ENCODE measurements at places on chromosomes 3 and 15.

DNA sequence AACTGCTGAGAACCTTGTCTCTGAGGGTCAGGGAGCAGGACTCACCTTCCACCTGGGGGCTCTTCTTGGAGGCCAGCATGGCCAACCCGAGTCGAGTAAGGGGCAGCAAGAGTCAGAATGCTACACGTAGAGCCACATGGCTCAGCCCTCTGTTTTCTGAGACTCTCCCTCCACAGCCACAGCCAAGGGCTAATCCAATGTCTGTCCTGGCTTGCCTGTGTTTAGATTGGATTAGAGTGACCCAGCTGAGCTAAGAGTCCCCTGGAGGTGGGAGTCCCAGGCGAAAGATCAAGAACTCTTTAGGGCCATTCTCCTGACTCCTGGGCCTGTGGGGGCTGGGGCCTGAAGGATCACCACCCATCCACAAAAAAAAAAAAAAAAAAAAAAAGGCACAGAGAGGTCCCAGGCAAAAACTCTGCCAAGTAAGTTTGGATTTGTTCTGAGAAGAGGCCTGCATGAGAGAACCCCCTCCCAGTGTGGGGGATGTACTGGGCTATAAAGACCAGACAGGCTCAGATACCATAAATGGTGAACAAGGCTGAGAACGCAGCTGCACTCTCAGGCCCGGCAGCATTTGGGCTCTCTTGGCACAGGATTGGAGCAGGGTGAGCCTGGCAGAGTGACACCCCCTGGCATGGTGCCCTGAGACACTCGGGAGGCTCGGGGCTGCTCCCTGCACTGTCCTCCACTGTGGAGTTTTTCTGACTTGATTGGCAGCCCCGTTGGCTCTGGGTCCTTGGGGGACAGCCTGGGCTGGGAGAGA lies 88.0 kb upstream of the OSBPL11 start:
- DNase-seq = no peak

GRCh38 chr3:43434431-43434830 lies 148.1 kb downstream of the SNRK start:
- no peak for DNase-seq

DNA sequence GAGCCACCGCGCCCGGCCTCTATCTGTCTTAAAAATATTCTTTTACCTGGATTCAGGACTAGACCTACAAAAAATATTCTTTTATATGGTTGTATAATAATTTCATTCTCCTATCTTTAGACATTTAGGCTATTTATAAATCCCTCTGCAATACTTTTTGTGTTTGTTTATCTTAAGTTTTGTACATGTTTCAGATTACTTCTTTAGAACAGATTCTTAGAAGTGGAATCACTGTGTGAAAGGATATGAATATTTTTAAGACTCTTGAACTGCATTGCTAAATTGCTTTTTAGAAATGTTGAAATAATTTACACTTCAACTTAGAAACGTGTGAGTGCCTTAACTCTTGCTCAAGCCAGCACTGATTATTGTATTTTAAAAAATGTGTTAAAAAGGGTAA lies 131.3 kb upstream of the PTX3 start:
- no peak for DNase-seq

DNA sequence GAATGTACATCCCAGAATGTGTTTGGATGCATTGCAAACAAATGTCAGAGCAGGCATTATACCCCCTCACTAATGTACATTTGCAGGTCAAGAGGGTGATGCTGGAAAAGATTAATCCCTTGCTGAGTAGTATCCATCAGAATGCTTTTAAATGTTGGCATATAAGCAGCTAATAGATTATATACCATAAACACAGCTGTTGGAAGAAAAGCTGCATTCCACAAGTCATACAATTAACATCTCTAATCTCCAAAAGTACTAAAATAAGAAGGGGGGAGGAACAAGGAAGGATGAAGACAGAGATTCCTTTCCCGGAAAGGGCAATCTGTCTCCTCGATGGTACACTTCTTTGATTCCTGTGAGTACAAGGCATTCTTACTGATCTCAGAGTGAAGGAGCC lies 445.7 kb upstream of the CDIN1 start:
- DNase-seq = no peak

DNA sequence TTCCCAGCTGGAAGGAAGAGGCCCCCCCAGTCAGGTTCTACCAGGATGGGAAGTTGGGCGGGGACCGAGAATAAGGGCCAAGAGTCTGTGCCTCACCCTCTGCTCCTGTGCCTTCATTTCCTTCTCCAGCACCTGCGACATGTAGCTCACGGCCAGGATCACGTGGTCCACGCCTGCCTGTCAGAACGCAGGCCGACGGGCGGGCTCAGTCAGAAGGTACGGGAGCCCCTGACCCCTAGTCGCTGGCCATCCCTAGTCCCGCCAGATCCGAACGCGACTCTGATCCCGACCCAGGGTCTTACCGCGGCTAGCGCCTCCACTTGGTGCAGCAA lies 489 bp downstream of the GMPPB start:
- DNase-seq = peak; percentile 73

- DNase-seq = peak; percentile 65
These were observed 77.6 kb downstream of the BFSP2 start for GRCh38 chr3:133477487-133477886.

- no peak for DNase-seq
These were observed 40.0 kb downstream of the ZNF589 start for GRCh38 chr3:48280881-48281280.

DNA sequence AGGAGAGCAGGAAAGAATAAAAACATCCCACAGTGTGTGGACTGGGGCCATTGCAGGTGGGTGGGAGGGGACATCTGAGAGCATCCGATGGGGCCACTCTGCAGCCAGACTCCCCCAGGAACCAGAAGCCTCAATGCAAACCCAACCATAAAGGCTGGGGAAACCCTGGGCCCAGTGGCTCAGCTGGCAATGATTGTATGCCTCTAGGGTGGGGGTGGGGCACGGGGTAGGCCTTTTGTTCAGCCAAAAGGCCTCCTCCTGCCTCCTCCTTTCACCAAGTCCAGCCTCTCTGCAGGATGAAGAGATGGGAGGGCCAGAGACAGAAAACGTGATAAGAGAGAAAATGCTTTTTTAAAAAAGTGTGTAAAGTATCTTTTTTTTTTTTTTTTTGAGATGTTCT lies 45.5 kb upstream of the HERC1 start:
- DNase-seq = no peak

GRCh38 chr15:81852411-81853149 lies 193.2 kb downstream of the MEX3B start:
- DNase-seq = no peak

DNA sequence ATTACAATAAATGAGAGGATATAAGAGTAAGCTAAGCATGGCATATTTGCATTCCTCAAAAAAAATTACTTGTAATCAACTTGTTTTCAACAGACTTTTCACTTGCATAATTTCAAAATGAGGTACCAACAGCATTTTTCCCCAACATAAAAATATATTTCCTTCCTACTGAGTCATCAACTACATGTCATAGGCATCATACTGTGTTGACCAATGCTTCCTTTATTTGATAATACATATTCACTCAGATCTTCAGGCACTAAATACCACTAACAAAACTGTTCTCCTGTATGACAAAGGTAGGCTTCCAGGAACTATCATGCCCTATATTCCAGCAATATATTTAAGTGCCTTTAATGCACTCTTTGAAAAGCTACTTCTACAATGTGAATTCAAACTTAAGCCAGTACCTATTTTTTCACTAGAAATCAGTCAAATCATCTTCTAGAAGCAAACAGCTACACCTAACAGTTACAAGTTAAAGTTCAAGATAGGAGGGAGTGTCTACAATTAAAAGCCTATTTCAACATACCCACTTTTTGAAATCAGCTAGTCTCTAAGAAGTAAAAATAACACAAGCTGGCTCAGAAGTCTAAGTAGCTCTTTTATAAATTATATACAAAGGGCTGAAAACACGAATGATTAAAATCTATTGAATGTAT lies 11.3 kb downstream of the ADAM10 start:
- no peak for DNase-seq

- DNase-seq = peak; percentile 75
These were observed 352 bp downstream of the CHRD start for GRCh38 chr3:184380185-184380626.

- no peak for DNase-seq
These were observed 546.8 kb upstream of the EPHA6 start for GRCh38 chr3:96267577-96267976.

DNA sequence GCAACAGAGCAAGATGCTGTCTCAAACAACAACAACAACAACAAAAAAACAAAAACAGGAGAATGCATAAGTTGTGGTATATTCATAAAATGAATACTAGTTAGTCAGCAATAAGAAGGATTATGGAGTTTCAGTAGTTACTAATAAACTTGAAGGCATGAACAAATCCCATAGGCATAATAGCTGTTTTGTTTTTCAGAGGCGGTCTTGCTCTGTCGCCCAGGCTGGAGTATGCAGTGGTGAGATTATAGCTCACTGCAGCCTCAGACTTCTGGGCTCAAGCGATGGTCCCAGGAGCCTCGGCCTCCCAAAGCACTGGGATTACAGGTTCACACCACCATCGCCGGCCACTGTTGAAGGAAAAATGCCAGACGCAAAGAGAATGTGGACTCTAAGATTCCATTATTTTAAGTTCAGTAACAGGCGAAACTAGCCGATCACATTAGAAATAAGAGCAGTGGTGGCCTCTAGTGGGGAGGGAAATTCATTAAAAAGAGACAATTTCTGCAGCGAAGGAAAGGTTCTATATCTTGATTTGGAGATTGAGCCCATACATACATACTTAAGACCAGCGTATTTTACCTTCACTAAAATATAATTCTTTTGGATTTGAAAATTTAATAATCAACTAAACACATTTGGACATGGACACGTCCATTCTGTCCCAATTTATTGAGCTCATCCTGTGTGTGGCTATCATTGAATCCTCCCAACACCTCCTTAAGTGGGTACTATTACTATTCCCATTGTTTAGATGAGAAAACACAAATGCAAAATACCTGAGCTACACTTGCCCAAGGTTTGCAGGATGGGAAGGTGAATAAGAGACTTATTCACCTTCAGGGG lies 27.4 kb upstream of the HDAC11 start:
- peak; percentile 61 for DNase-seq

DNA sequence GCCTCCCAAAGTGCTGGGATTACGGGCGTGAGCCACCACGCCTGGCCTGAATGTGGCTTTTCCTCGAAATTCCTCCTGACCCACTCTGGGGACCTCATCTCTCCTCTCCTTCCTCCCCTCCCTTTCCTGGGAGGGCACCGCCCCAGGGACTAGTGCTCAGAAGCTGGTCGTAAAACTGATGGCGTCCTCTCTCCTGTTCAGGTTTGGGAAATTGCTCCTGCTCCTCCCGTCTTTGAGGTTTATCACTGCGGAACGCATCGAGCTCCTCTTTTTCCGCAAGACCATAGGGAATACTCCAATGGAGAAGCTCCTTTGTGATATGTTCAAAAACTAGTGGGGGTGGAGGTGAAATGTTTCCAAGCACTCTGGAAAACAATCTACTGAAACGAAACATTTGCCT lies 7.0 kb downstream of the NR2E3 start:
- DNase-seq = no peak

- DNase-seq = no peak
These were observed 96.3 kb downstream of the STT3B start for GRCh38 chr3:31629054-31629453.

DNA sequence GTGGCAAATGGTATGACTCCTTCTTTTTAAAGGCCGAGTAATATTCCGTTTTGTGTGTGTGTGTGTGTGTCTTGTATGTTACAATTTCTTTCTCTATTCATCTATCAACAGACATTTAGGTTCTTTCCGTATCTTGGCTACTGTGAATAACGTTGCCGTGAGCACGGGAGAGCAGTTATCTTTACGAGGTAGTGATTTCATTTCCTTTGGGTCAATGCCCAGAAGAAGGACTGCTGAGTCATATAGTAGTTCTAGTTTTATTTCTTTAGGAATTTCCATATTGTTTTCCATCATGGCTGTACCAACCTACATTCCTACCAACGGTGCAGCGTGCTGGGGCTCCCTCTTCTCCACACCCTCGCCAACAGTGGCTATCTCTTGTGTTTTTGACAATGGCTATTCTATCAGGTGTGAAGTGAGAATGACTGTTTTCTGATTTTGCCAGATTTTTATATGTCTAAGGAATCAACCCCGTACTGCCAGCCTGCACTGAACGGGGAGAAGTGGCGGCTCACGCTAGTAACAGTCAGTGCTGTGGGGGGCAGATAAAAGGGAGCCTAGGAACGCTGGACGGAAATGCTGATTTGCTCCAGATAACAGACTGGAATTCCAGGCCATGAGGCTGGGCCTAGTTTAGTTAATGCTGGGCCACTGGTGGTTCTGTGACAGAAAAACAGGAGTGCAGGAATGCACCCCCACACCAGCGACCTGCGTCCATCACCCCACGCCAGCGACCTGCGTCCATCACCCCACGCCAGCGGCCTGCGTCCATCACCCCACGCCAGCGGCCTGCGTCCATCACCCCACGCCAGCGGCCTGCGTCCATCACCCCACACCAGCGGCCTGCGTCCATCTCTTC lies 168.1 kb downstream of the XXYLT1 start:
- DNase-seq = no peak

DNA sequence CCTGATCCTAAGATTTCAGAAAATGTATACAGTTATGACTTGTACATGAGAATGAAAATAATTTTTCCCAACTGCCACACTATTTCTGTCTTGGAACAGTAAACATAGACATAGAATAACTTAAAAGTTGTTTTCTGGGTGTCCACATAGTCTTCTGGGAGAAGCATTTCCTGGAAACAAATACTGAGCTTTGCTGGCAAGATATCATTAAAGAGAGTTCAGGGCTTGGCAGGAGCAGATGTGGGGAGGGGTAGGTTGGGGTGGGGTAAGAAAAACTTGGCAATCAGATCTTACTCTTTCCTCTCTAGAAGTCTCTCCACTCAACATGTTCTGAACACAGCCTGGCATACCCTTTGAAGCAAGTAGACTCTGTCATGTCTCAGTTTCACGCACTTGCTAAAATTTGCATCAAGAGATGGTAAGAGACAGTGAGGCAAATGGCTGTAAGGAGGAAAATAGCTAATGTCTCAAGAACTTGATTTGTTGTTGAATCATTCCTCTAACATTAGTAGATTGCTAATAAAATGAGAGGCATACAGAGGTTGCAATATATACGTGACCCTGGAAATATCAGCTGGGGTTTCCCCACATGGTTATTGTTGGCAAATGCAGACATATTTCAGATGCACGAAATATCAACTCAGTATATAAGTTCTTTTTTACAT lies 27.3 kb upstream of the ABI3BP start:
- DNase-seq = no peak

DNA sequence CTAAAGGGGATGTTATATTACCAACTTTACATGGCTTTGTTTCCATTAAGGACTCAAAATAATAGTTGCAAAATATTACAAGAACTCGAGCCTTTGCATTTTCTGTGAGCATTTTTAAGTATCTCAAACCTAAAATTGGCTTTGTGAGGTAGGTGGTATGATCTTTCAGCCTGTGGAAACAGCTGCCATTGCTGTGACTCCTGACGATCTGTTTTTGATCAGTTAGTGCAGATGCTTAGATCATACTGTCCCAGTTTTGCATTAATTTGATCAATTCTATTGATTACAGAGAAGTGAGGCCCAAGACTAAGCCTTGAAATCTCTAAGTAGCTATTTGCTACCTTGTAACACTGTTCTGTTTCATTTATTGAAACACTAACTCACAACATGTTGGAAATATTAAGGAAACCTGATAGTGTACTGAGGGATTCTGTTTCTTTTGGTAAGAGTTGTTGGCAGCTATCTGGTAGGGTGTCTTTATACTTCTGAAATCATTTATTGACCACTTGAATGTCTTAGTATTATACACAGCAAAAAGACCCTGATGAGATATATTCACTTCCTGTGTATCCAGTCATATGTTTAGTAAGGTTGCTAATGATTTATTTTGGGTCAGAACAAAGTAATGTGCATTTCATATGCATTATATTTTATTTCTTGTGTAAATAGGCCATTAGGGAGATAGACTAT lies 14.8 kb downstream of the SKIL start:
- no peak for DNase-seq

- no peak for DNase-seq
These were observed 75.4 kb upstream of the ABHD17C start for GRCh38 chr15:80619680-80620079.
